ENCODE measurements at places on chromosomes 7 and 10. TPM values are rescaled to one million over a fixed set of nuclear protein-coding genes. Genes with fewer than 3 reads are reported as not detected.
A peak's percentile ranks its signal among the peaks of the same experiment; 100 is the strongest.

- no peak overlapping the region for H3K4me3 ChIP-seq
- H3K27ac ChIP-seq = no peak overlapping the region
- no peaks in the 10 kb centered on the region for H3K36me3 ChIP-seq
Measured at GRCh38 chr7:121744319-121744718, 128.6 kb upstream of the PTPRZ1 start.

The DBNL gene
- total RNA-seq = 119 TPM

The SORCS3 gene
- total RNA-seq = not detected

- H3K27me3 ChIP-seq = peaks cover 57% of the 10 kb centered on the region
- H3K36me3 ChIP-seq = no peaks in the 10 kb centered on the region
- H3K4me1 ChIP-seq = no peaks in the 10 kb centered on the region
- no peak overlapping the region for H3K4me3 ChIP-seq
- peak; percentile 26 for DNase-seq
- H3K27ac ChIP-seq = no peak overlapping the region
Measured at GRCh38 chr7:21256310-21256877, 171.5 kb upstream of the SP4 start.

- DNase-seq = no peak
- H3K4me3 ChIP-seq = no peak overlapping the region
- no peaks in the 10 kb centered on the region for H3K27me3 ChIP-seq
Measured at GRCh38 chr7:22438994-22439393, 61.0 kb downstream of the STEAP1B start.

DNA sequence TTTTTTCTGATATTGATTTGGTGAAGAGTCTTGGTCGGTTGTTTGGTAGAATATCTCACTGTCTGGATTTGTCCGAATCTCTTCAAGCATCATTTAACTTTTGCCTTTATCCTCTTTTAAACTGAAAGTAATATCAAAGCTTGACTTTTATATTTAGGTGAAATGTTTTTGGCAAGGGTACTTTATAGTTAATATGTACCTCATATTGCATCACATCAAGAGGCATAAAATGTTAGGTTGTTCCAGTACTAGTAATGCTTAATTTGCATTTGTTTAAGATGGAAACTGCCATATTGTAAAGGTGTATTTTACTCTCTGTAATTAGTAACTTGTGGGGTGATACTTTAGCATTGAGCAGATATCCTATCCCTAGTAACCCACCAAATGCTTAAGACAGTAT lies 17.1 kb upstream of the DDX21 start:
- no peak overlapping the region for H3K4me3 ChIP-seq
- no peak for DNase-seq
- H3K36me3 ChIP-seq = peaks cover 90% of the 10 kb centered on the region
- H3K27me3 ChIP-seq = no peaks in the 10 kb centered on the region
- no peaks in the 10 kb centered on the region for H3K4me1 ChIP-seq
- H3K27ac ChIP-seq = no peak overlapping the region

- H3K4me1 ChIP-seq = no peaks in the 10 kb centered on the region
- H3K27ac ChIP-seq = no peak overlapping the region
- H3K4me3 ChIP-seq = no peak overlapping the region
- DNase-seq = no peak
- no peaks in the 10 kb centered on the region for H3K36me3 ChIP-seq
Measured at GRCh38 chr10:104894681-104895080, 253.6 kb downstream of the SORCS3 start.
